ENCODE measurements at places on chromosomes 6 and 20.

- no peak for DNase-seq
These were observed 38.7 kb downstream of the DACT2 start for GRCh38 chr6:168280899-168281245.

DNA sequence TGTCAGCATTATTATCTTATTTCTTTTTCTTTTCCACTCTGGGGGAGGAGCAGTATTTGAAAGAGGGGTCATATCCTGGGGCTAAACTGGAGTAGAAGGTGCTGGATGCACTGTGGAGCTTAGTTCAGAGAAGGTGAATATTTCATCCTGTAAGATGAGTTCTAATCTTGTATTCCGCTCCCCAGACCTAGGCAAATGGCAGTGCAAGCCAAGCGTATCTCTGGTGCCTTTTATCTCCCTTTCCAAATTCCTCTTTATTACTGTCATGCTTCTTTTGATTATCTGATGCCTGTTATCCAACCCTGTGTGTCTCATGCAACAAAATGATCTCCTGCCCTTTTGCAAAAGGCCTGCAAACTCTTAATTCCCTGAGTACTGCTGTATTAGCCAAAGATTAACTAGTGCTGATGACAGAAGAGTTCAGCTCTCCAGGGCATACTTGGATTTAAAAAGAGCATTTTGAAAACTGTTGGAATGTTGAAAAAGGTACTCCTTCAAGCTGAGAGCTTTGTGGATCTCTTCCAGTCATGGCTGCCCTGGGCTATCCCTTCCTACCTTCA is 138.0 kb downstream of the CARMIL1 start:
- DNase-seq = no peak

GRCh38 chr20:38950254-38950653 is 11.9 kb upstream of the DHX35 start:
- DNase-seq = no peak

- DNase-seq = no peak
These were observed 41.6 kb upstream of the PMEPA1 start for GRCh38 chr20:57751411-57751810.

GRCh38 chr6:55963301-55963700 is 87.9 kb upstream of the BMP5 start:
- no peak for DNase-seq

DNA sequence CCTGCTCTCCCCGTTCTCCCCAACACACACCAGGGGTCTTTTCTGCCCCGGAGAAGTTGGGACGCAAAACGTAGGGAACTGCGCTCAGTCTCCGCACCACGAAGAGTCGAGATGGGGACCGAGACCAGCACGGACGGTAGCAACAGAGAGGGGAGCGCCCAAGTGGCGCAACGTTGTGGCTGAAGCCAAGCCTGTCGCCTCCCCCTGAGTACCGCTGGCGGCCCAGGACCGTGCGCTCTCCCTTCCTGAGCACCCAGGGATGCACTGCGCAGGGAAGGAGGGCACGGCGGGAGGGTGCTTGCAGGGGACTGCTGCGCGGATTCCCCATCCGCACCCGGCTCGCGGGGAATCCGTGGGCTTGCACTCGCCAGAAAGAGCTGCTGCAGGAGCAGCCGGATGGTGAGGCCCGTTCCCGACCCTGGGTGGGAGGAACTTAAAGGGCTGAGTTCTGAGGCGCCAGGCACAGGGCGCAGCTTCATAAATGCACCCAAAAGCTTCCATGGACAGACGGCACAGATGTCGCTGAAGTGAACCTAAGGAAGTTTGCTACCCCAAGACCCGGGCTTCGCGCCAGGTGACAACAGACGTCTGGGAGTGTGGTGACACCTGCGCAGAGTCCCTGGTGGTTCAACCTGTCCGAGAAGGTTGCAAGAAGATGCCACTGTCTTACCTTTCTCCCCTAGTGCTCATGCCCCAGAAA is 178.7 kb downstream of the TBXT start:
- DNase-seq = no peak

- no peak for DNase-seq
These were observed 162.7 kb upstream of the MARCKS start for GRCh38 chr6:113694278-113695077.

GRCh38 chr20:10134176-10134575 is 84.5 kb upstream of the SNAP25 start:
- no peak for DNase-seq

- no peak for DNase-seq
These were observed 134.9 kb downstream of the BCAS1 start for GRCh38 chr20:53935344-53936084.

DNA sequence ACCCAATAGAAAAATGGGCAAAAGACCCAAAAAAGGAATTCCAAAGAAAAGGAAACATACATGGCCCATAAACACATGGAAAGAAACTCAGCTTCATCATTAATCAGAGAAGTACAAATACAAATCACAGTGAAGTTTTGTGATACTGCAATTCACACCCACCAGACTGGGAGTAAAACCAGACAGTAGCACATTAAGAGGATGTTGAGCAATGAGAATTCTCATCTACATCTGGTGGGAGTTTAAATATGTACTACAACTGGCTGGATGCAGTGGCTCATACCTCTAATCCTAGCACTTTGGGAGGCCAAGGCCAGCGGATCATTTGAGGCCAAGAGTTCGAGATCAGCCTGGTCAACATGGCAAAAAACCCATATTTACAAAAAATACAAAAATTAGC is 125.7 kb upstream of the PHACTR1 start:
- no peak for DNase-seq

GRCh38 chr6:77573843-77574242 is 79.0 kb upstream of the MEI4 start:
- no peak for DNase-seq

Data from CD4-positive, alpha-beta T cell treated with Interleukin-1 beta for 1 hour (primary cell).